ENCODE measurements at places on chromosomes 4 and X.

- no peak for DNase-seq
These were observed 2532.5 kb downstream of the ARAP2 start for GRCh38 chr4:33711826-33712225.

DNA sequence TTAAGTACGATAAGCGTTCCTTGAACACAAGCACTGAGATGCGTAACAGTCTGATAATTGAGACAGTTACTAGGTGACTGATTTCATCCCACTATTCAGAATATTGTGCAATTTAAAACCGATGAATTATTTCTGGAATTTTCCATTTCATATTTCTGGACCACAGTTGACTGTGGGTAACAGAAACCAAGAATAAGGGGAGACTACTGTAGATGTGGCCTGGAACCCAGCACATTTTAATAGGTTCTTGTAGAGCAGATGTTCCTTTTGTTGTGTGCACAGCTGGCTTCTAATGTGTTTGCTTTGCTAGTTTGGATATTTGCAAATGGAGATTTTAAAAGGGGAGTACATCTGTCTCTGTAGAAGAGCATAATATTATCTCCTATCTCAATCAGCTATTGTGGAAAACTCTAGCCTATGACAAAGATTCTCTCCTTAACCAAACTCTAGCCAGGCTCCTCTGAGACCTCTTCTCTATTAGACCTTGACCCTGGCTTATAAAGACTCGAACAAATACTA, 16.4 kb downstream of the NAAA start:
- no peak for DNase-seq

DNA sequence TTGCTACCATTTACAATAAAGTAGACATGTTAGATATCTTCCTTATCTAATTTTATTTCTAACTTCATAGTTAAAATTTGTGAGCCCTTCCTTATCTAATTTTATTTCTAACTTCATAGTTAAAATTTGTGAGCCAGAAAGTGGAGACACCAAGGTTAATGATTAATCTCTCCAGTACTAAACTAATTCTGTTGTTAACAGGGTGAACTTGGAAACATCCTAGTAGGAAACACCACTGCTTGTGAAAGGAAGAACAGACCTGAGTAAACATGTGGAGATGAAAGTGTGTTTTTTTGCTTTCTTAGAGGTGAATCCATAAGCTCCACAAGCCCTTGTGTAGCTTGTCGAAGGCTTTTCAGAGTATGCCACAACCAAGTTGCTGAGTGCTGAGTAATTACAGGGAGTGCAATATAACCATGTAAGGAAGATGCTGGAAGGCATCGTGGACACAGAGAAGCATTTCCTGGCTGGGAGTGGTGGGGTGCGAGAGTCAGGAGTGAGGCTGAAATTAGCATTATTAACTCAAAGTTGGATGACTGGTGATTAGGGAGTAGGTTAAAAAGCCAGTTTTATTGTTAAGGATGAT, 118.6 kb upstream of the NEIL3 start:
- DNase-seq, result no peak

GRCh38 chrX:39648548-39649254, 449.1 kb downstream of the BCOR start:
- DNase-seq, result no peak

DNA sequence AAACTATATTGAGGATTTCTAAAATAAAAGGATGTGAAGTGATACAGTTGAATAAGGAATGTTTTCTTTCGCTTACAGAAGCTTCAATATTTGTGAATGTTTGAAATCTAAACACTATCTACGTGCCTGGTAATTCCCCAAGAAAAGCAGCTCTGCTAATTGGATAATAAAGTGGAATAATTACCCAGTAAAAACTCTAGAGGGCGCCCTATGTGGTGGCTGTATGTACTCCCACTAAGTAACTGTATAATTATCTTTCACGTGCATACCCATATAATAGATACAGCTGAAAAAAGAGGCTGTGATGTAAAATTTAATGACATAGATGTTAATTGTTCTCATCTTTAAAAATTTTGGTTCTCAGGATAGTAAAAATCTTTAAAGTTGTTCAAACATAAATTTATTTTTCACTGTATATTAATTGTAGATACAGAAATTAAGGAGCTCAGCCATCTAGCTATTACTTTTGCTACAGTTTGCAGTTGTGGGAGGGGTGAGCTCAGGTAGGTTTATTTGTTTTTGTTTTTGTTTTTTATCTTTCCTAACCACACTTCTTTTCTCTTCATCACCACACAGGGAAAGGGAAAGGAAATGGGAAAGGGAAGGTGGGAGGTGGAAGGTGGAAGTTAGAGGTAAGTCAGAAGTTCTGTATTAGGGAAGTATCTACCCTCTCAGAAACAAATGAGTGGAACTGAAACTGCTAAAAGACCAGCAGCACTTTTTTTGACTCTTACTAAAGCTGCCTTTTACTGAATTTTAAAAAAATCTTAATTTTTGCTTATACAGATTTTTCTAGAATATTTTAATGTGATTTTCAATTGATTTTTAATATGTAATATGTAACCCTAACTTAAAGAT, 151.7 kb upstream of the RPS6KA6 start:
- no peak for DNase-seq
